Mesothelial cell of epicardium (in vitro differentiated cells): ENCODE measurements at places on chromosomes 12 and 14.
A peak's percentile ranks its signal among the peaks of the same experiment; 100 is the strongest.

DNA sequence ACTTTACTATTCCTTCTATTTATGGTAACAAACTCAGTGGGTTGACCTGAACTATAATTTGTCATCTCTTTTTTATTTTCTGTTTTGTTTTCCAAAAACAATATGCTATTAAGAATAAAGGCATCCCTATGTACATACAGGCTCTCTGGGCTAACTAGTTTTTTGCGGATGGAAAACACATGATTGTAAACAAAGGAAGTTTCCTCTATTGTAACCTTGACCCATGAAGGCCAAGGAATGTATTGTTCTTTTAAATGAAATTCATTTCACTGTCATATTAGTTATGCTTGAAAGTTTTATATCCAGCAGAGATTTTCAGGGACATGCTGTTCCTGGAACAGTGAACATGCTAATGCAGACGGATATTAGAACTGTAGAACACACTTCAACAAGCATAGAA lies 705.0 kb upstream of the SEL1L start:
- H3K27me3 ChIP-seq = no peaks in the 10 kb centered on the region
- no peaks in the 10 kb centered on the region for H3K36me3 ChIP-seq
- no peak overlapping the region for H3K27ac ChIP-seq
- no peak overlapping the region for H3K4me3 ChIP-seq
- no peak for DNase-seq

- no peak overlapping the region for H3K27ac ChIP-seq
- H3K36me3 ChIP-seq = no peaks in the 10 kb centered on the region
- H3K4me1 ChIP-seq = peaks cover 9% of the 10 kb centered on the region
Measured at GRCh38 chr12:119989361-119989730, 310 bp downstream of the BICDL1 start.

- no peak overlapping the region for H3K4me3 ChIP-seq
- peaks cover 4% of the 10 kb centered on the region for H3K4me1 ChIP-seq
- no peaks in the 10 kb centered on the region for H3K27me3 ChIP-seq
- H3K36me3 ChIP-seq = no peaks in the 10 kb centered on the region
Measured at GRCh38 chr14:71411738-71412137, 504.5 kb downstream of the PCNX1 start.

GRCh38 chr12:125610971-125611370 lies 545.7 kb downstream of the AACS start:
- no peaks in the 10 kb centered on the region for H3K4me1 ChIP-seq
- H3K36me3 ChIP-seq = no peaks in the 10 kb centered on the region
- no peak overlapping the region for H3K27ac ChIP-seq
- H3K27me3 ChIP-seq = no peaks in the 10 kb centered on the region

DNA sequence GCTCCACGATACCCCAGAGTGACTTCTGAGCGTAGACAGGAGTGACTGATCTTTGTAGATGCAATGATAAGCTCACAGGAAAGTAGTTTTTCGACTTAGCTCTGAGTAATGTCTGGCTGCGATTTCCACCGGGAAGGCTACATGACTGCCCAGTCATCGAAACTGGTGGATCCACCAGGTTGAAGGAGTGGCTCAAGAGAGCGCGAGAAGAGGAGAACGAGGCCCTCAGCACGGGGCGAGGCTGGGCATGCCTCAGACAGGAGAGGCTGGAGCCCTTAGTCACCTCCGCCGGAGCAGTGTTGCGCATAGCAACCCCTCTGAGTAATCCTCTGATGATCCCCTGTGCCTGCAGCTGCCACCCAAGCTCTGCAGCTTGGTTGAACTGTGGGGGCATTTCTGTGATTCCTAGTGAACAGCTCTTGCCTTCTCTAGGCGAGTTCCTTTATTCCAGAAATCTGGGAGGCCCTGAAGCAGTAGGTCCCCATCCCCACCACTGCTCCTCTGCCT lies 25.6 kb downstream of the ELK3 start:
- no peaks in the 10 kb centered on the region for H3K36me3 ChIP-seq
- DNase-seq = no peak
- peak overlapping the region; percentile 38 for H3K4me3 ChIP-seq

GRCh38 chr12:10558301-10558700 lies 52.6 kb downstream of the EIF2S3B start:
- no peaks in the 10 kb centered on the region for H3K4me1 ChIP-seq
- no peaks in the 10 kb centered on the region for H3K27me3 ChIP-seq
- H3K27ac ChIP-seq = no peak overlapping the region
- DNase-seq = no peak
- no peaks in the 10 kb centered on the region for H3K36me3 ChIP-seq

DNA sequence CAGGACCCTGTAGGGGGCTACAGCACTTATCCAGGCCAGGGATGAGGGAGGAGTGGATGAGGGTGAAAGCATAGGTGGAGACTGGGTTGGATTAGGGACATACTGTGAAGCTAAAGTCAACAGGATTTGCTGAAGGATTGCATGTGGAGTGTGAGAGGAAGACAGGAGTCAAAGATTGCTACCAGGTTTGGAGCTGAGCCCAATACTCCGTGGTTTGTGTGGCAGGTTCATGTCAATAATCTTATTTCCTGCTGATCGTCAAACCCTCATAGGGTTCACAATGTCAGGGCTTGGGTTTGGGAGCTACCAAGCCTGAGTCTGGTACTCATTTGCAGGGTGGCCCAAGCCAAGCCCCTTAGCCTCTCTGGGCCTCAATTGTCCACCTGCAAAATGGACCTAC lies 77.1 kb upstream of the PLXNC1 start:
- H3K27me3 ChIP-seq = no peaks in the 10 kb centered on the region
- peaks cover 11% of the 10 kb centered on the region for H3K4me1 ChIP-seq
- no peak overlapping the region for H3K27ac ChIP-seq
- DNase-seq = no peak

DNA sequence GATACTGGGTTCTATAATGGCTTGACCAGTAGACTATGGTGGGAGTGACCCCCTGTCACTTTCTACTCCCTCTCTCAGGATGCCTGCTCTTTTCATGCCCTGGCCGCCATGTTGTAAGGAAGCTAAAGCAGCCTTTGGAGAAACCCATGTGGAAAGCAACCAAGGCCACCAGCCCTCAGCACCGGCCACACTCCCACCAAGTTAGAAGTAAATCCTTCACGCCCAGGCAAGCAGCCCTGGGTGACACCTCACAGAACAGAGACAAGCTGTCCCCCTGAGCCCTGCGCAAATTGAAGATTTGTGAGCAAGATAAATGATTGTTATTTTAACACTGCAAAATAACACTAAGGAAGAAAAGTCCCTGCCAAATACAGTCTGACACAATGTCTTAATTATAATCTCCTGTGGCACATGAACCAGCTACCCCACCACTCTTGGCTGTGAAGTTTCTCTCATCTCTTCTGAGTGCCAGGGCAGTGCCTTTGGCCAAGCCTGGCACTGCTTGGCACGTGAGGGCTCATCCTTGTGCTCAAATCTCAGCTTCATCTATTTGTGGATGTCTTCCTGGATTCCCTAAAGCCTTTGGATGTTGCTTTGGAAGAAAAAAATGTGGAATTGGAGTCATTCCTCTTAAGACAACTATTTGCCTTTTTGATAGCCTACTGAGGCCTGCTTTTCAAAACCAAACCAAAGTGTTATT lies 39.2 kb upstream of the PIWIL1 start:
- H3K4me1 ChIP-seq = no peaks in the 10 kb centered on the region
- H3K36me3 ChIP-seq = no peaks in the 10 kb centered on the region
- no peak overlapping the region for H3K4me3 ChIP-seq

DNA sequence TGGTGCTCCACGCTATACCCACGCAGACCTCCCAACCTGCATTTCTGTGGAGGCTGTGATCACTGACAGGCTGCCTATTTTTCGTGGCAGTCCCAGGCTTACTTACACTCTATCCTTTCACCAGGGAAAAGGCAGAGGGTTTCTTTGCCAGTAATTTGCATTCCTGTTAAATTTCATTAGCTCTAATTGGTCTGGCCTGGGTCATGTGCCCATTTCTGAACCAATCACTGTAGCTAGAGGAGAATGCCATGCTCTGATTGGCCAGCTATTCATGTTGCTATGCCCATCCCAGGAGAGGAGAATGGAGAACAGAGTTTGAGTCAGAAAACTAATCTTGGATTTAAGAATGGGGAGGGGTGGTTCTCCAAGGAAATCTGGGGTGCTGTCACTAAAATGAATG lies 43.2 kb upstream of the TUNAR start:
- DNase-seq = peak; percentile 9
- no peak overlapping the region for H3K4me3 ChIP-seq
- H3K36me3 ChIP-seq = no peaks in the 10 kb centered on the region
- H3K4me1 ChIP-seq = no peaks in the 10 kb centered on the region
- H3K27me3 ChIP-seq = peaks cover 50% of the 10 kb centered on the region

- no peak for DNase-seq
- no peak overlapping the region for H3K27ac ChIP-seq
- no peak overlapping the region for H3K4me3 ChIP-seq
Measured at GRCh38 chr14:99718031-99718810, 34.1 kb downstream of the CYP46A1 start.
